ENCODE measurements at places on chromosomes 2 and 18.

- no peak for DNase-seq
These were observed 42.4 kb downstream of the BMPR2 start for GRCh38 chr2:202418511-202418910.

DNA sequence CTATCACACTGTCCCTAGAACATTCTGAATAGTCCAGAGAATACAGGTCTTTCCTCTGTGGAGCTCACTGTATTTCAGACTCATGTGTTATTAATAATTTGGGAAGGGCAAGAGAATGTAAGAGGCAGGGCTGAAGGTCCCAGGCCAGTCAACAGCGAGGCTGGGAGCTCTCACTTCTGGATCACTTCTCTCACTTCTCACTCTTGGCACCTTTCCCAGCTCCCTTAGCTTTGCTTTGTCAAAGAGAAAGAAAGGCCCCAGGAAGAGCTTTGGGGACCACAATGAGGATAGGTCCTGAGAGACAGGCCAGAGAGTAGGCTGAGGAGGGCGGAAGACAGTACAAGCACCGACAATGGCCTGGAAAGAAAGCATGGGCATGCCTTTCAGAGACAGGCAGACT lies 11.2 kb downstream of the EFR3B start:
- no peak for DNase-seq

DNA sequence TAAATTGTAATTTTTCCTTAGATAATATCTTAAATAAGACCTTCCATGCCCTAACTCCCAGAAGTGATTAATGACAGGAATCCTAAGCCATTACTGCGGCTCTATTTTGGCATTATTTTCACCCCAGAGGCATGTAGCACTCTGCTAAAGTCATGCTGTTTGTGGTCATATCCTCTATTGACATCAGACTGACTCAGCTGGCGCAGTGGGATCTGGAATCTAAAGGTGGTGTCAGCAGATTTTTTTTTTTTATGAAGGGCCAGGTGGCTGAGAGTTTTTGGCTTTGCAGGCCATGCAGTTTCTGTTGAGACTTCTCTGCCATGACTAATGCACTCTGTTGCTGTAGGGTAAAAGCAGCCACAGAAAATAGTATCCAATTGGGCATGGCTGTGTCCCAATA lies 64.1 kb upstream of the ACVR1C start:
- DNase-seq: no peak

DNA sequence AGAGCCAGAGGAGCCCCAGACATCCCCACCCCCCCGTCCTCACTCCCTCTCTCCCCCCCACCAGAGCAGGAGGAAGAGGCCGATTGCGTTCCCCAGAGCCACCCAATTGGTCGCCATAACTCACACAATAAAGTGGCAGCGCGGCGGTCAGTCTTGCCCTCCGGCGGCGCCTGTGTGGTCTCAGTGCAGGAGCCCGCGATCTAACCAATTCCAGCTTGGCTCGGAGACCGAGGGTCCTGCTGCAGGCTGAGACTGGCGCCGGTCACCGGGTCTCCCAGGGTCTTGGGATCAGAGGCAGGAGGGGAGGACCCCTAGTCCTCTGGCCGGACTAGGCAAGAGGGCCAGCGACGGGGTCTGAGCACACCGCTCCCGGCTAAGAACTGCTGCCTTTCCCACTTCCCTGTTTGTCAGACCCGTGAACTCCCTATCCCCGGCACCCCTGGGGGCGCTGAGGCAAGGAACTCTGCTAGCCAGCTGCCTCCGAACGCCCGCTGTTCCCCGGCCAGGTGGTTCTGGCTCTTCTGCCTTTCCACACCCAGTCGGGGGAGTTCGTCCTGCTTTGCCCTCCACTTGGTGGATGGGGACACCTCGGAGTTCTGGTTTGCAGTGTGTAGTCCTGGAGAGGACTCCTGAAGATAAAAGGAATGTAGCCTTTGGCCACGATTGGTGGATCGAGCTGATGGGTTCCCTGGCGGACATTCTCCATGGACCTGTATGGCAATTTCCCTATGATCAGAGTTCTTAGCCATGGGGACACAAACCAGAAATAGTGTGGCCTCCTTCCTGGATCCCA lies 1.0 kb upstream of the HOXD12 start:
- DNase-seq: no peak

DNA sequence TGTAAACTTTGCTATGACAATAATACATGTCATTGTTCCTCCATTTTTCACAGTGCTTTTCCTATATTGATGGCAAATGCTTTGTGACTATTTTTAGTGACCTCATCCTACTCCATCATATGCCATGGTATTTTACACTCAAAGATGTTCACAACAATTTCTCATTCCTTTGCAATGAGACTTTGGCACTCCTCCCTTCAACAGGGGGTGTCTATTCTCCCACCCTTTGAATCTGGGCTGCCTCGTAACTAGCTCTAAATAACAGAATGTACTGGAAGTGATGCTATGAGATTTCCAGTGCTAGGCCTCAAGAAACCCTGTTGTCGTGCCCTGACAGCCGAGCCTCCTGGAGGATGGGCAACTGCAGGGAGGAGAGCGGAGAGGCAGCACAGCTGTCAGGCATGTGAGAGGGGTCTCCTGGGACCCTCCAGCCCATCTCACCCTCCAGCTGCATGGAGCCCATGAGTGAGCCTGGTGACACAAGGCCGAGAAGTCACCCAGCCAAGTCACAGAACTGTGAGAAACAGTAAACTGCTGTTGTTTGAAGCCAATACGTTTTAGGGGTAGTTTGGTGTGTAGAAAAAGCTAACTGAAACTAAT lies 103.1 kb upstream of the APCDD1 start:
- no peak for DNase-seq

DNA sequence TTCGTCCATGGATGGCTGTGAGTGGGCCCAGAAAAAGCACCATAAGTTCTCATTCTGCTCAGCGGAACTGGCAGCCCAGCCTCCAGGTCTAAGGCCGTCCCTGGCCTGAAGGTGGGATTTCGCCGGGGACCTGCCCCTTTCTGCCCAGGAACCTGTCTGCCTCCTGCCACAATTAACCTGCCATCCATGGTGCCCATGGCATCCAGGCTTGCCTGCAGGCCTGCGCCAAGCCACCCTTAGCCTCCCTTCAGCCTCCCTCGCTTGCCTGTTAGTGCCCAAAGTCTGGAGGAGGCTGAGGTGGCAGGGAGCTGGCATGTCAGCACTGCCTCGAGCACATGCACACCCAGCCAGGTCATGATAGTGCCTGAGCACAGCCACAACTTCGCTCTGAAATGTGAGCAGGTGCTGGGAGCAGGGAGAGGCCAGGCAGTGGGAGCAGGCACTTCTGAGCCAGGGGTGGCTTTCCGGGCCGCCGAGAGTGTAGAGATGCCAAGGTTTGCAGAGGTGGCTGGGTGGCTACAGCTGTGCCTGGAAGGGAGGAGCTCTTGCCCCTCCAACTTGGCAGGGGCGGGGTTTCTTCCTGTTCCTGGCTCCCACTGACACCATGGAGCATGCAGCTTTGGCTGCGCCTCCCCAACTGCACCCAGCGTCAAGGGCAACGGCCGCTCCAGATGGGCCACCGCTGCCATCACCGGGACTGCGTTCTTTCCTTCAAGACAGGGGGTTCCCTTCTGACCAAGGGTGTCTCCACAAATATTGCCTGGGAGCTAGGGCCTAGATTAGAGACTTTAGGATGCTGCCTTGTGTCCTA lies 648.9 kb upstream of the VRK2 start:
- no peak for DNase-seq

- DNase-seq: no peak
These were observed 1.3 kb upstream of the FAP start for GRCh38 chr2:162244541-162245031.

DNA sequence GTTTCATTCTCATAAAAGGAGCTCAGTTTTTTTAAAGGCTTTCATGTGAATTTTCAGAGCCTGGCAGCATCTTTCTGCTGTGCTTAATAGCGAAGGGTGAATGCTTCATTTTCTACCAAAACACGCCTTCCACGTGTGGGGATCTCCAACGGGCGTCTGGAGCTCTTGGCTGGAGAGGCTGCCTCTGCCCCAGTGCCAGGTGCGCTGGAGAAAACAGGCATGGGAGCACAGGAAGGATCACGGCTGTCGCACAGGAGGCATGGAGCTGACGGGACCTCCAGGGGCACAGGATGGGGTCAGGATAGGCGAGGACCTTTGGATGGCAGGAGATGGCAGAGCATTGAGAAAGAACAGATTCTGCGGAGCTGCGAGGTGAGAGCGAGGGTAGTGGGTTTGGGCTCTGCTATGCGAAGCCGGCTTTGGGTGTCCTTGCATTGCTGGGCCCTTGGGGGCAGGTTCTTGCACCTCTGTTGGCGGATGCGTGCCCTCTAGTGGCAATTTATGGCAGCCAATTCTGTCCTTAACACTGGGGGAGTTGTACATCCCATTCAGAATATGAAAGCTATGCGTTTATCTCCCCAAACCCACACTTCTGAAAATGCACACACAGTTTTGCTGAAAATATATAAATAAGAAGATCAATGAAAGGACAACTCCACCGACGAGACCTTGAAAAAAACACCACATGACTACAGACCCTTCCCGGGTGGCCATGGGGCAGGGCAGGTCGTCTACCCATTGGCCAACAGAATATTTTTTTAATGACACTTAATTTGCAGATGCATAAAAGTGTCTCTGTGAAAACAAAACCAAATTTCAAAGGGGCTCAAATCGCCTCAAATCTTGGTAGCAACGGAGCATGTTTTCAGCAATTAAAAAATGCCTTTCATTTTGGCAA lies 90.4 kb upstream of the SLC35G4 start:
- no peak for DNase-seq

GRCh38 chr2:204110338-204110741 lies 173.8 kb downstream of the ICOS start:
- no peak for DNase-seq

DNA sequence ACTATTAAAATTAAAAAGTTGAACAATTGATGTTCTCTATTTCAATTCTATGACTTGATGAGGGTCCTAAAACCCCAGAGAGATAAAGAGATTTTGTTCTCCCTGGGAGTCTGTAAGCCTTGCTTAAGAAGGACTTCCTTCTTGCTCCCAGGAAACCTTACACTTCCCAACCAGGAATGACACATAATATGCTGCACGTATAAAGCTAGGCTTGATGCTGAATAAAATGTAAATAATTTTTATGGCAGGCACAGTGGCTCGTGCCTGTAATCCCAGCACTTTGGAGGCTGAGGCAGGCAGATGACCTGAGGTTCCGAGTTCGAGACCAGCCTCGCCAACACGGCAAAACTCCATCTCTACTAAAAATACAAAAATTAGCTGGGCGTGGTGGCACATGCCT lies 27.8 kb downstream of the SPIRE1 start:
- DNase-seq: no peak

DNA sequence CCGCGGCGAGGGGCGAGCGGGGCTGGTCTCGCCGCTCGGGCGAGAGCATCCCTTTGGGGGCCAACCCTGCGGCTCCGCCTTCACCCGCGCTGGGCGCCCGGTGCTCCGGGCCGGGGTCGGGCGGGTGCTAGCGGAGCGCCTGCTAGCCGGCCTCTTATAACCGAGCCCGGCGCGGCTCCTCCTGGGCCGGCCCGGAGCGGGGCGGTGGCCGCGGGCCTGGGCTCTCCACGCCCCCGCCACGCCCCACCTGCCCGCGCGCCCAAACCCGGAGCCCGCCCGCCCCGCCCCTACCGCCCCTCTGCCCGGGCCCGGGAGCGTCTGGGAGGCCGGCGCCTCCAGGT lies at the start of gene FOXI3:
TSS of gene FOXI3 (minus strand) at position 129 of the 341 bp plus-strand sequence. CDS start 158 bp downstream, outside the sequence.
- no peak for DNase-seq

DNA sequence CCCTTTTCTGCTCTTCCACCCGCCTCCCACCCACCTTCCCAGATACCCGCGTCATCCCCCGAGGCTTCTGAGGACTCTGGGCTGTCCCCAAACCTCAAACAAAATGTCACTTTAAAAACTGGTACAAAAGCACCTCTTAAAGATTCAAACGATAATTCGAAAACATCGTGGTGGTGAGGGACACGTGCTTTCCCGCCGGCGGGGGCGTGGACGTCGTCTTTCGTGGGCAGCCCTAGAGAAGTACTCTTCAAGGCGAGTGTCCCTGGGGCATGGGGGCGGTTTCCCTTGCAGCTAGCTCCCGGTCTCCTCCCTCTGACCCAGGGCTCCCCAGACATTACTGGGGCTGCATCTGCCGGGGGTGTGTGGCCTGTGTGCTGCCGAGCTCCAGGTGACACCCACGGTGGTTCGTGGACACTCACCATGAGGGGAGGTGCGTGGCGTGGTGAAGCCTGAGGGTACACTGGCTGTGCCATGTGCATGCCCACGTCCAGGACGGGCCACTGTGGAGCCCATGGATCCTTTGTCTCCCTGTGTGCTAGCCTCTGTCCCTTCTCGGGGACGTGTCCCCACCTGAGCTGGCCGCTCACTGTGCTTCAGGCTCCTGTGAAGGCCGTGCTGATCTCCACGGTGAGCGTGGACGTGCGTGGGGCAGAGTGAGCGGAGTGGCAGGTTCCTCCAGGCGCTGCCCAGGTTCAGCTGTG lies 117.8 kb downstream of the NFATC1 start:
- no peak for DNase-seq

DNA sequence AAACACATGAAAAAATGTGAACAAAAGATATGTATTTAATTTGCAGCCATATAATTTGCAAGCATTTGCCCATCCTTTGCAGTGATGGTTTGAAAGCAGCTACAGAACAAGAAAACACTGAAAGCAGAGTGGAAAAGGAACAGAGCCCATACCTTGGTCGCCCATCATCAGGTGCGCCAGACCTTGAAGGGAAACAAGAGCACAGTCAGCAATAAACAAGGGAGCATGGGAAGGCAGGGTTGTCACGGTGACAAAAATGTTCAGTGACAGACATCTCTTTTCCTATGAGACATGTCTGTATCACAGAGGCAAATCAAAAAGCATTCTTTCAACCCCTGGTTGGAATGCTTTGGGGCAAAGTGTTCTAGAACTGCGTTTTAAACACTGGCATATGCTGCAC lies 109.4 kb downstream of the NRXN1 start:
- DNase-seq: no peak

DNA sequence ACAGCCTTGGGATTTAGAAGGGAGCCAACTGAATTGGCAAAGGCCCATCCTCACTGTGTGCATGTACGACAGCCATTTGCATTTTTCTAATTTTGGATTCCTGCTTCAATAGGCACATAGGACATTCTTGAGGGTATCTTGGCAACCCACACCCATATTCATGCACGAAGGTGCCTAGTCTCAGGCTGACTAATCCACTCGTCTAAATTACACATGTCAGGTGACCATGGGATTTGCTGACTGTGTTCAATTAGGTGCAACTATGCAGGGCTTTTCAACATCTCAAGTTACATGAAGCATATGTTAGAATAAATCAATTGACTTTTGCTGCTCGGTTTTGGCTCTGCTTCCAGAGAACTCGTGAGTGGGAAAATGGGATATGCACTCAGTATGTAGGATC lies 249.7 kb downstream of the SP3 start:
- no peak for DNase-seq

GRCh38 chr18:59752666-59753065 lies 55.4 kb upstream of the CCBE1 start:
- DNase-seq: no peak

DNA sequence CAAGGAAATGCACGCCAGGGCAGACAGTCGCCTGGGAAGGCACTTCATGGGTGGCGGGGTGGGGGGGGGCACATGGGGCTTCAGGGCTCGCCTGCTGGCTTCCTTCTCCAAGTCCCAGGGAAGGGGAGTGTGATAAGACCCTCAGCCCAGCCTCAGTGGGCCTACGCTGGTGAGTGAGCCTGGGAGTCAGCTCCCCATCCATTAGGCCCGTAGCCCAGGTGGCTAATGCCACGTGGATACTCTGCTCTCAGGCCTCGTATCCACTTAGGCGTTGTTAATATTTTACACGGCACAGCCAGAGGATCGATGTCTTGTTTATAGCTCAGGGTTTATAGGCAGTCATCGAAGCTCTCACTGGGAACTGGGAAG lies 47.1 kb downstream of the KCNIP3 start:
- DNase-seq: no peak
